ENCODE measurements at places on chromosomes 1 and 21.

GRCh38 chr1:181149326-181150125 lies 61.0 kb downstream of the IER5 start:
- DNase-seq, result no peak

DNA sequence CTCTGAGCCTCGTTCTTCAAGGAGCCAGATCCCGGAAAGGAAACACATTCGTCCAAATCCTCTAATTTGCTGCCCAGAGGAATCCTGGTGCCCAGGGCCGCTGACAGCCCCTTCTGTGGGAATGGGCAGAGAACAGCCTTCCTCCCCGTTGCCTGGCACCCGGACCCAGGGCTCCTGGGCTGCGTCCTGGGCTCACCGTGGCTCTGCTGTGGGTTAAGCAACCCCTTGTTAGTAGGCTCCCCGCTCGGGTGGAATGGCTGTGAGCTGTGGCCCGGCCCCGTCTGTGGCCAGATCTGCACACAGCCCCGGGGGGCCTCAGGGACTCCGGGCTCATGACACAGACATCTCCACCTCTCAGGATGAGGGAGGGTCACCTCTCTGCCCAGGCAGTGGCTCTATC lies 122.9 kb upstream of the ARHGEF16 start:
- DNase-seq, result no peak

DNA sequence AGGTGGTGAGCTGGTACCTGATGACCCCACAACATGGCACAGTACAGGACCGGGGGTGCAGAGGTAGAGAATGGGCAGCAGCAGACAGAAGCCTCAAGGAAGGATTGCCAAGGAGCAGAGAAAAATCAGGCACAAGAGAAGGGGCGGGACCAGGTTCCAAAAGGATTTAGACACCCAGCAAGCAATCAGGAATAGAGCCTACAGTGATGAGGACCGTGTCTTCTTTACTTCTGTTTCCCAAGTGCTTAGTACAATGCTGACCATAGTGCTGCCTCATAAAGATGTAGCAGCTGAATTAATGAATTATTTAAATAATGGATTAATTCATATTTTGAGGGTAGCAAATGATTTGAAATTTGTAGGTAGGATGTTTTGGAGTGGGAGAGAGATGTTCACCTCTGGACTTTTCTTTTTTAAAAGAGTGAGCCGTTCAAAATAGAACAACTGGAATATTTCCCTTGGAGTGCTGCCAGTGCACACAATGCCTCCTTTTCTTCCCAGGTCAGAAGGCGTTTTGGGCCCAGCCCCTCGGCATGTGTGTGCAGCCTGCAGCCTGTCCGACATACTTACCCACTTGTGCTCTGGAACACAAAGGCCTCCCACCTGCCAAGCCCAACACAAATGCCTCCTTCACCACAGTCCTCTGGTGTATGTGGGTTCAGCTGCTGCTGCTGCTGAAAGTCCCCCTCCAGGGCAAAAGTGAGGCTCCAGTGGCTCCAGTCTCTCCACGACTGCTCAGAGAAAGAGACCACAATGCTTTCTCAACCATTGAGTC lies 19.6 kb downstream of the KANK4 start:
- DNase-seq, result no peak

- DNase-seq, result no peak
Observed at GRCh38 chr1:83670909-83671565, 327.9 kb downstream of the TTLL7 start.

- no peak for DNase-seq
Observed at GRCh38 chr1:77866296-77866695, 22.1 kb upstream of the NEXN start.

GRCh38 chr1:87833166-87833565 lies 504.5 kb downstream of the LMO4 start:
- no peak for DNase-seq

GRCh38 chr1:197388801-197389200 lies 120.7 kb downstream of the CRB1 start:
- no peak for DNase-seq

- DNase-seq, result no peak
Observed at GRCh38 chr1:69272684-69273083, 295.0 kb upstream of the LRRC7 start.

GRCh38 chr1:221174330-221174993 lies 295.2 kb downstream of the HLX start:
- no peak for DNase-seq

DNA sequence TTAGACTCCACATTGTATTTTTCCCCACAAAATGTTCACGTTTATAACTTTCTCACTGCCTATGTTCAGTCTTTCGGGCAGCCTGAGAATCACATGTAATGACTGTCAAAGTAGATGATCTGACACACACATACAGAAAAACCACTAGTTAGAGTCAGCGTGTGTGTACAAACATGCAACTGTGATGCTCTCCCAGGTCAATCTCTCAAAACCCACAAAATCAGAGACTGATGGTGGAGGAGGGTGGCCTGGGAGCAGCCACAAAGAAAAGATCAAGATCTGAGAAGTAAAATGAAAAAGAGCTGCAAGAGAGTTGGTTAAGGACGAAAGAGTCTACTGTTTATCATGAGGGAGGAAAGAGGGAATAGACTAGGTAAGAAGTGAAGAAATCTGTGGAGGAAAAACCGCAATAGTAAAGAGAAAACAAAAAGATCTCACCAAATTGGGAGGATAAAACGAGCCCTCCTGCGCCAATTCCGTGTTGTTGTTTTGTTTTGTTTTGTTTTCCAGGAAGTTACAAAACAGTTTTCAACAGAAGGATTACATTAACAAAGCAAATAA lies 2.3 kb downstream of the EGLN1 start:
- no peak for DNase-seq

GRCh38 chr1:116686723-116687352 lies 19.3 kb upstream of the IGSF3 start:
- no peak for DNase-seq

DNA sequence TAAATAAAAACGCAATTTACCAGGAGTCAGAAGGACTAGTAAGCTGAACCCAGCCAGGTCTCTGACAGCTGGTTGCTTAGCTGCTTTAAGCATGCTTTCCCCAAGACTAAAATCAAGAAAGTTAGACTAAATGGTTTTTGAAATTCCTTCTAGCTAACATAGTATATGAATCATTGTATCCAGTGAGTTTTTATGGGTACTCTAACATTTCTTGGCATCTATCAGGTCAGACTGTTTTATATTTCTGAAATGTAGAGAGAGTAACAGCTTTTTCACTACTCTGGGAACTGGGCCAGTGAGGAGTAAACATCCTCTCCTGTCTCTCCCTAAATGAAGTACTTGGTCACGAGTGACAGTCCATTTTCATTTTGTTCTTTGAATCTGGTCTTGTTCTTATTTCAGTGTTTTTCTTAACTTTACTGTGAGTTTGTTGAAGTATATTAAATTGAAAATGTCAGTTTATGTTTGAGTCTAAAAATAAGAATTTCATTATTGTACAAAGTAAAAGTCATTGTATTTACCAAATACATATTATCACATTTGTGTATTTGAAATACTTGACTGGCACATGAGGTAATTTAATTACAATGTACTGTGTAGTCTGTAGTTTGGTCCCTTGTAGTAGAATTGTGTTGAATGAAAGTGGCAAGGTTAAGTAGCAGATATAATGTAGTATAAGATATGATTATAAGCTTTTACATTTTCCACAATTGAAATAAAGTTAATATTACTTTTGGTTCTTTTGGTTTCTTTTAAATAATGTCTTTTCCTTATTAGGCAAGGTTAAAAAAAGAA lies 47.6 kb downstream of the PKN2 start:
- DNase-seq, result no peak

- DNase-seq, result no peak
Observed at GRCh38 chr1:177937931-177938330, 31.9 kb downstream of the SEC16B start.

- DNase-seq, result no peak
Observed at GRCh38 chr1:206834711-206835110, 30.7 kb upstream of the IL20 start.

- DNase-seq, result no peak
Observed at GRCh38 chr1:198019126-198019525, 102.0 kb downstream of the LHX9 start.

GRCh38 chr1:160993544-160994193 lies 27.3 kb downstream of the F11R start:
- no peak for DNase-seq

DNA sequence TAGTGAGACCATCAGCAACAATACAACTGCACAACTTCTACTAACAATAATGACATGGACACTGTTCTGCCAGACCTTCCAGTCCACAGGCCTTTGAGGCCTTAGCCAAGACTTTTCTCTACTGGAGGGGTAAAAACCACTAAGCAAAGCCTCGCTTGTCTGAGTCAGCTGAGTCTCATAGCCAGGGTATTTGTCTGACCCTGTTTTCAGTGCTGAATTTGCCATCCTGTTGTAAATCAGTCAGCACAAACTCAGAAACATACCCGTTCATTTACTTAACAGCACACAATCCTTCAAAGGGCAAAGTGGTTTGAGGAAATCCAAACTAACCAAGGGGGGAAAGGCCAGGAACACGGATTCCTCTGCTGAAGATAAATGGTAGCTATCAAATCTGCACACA lies 537.8 kb downstream of the SMYD3 start:
- DNase-seq, result no peak

GRCh38 chr21:27741736-27742135 lies 774.8 kb upstream of the ADAMTS5 start:
- DNase-seq, result no peak

DNA sequence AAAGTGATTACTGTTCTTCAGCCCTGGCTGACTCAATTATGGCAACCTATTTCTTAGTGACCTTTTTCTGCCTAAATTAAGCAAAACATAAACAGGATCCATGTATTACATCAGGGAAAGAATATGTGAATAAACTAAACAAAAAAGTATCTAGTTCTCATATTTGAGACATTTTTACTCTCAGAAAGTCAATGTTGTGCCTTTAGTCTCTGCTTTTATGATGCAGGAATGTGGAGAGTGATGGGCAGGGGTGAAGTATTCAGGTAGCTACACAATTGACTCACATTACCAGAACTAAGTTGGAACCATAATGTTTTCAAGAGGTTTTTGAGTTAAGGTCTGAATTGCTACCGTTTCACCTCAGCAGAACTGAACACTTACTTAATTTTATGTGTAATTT lies 462.7 kb upstream of the CXADR start:
- no peak for DNase-seq

- DNase-seq, result no peak
Observed at GRCh38 chr1:208272311-208272710, 28.1 kb upstream of the PLXNA2 start.

DNA sequence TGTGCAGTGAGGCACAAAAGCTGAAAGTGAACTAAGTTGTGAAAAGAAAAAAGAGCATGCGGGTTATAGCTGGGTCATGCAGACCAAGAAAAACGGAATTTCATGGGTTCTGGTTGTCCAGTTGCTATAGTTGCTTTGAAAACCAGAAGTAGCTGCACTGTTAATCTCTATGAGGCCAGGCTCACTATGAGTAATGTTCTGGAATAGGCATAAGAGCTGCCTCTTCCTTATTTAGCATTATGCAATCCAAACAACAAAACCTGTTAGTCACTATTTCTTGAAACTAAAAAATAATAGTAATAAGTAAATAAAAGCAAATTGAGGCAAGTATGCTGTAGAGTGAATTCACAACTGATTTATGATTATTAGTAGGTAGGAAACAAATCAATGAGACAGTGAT lies 1383.7 kb downstream of the MRPL39 start:
- no peak for DNase-seq

- no peak for DNase-seq
Observed at GRCh38 chr1:45617618-45618017, 6.2 kb downstream of the CCDC17 start.

DNA sequence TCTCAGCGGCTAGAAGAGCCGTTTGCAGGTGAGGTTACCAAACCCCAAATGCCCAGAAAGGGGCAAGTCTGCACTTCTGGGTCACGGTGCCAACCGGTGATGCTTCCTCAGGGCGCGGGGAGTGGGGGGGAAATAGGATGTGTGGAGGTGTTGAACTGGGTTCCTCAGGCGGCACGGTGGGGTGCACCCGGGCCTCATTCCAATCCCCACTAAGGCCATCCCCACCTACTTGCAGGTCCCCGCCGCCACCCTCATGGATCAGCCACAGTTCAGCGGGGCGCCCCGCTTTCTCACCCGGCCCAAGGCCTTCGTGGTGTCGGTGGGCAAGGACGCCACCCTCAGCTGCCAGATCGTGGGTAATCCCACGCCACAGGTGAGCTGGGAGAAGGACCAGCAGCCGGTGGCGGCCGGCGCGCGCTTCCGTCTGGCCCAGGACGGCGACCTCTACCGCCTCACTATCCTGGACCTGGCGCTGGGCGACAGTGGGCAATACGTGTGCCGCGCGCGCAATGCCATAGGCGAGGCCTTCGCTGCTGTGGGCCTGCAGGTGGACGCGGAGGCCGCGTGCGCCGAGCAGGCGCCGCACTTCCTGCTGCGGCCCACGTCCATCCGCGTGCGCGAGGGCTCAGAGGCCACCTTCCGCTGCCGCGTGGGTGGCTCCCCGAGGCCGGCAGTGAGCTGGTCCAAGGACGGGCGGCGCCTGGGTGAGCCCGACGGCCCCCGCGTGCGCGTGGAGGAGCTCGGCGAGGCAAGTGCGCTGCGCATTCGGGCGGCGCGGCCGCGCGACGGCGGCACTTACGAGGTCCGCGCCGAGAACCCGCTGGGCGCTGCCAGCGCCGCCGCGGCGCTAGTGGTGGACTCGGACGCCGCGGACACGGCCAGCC lies 3.9 kb downstream of the OBSCN start:
- no peak for DNase-seq

DNA sequence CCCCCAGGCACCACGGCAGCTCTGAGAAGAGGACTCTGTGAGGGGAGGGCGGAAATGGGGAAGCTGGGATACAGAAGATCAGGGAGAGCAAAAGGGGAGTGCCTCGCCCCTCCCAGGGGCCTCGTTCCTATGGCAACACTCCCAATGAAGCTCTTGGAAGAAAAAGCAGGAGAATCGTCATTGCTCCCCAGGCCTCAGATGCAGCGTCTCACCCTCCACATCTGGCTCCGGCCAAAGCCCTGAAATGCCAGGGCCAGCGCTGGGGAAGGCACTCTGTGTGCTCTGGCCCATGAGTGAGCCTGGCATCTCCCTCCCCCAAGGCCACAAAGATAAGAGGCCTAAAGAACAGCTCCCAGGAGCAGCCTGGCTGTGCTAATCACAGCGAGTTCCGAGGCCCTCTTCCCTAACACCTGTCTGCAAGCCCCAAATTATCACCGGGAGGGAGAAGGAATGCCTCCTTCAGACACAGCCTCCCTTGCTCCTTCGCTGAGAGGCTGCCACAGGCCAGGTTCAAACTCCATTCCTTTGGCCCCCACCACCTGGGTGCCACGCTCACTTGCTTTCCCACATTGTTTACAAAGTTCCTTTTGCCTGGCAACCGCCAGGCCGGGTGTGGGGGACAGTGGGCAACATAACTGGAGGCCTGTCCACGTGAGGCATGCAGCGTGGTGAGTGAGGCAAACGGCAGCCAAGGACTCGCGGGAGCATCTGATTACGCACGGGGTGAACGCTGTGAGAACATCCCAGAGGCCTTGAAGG lies 27.8 kb downstream of the ECE1 start:
- DNase-seq, result peak; percentile 17

DNA sequence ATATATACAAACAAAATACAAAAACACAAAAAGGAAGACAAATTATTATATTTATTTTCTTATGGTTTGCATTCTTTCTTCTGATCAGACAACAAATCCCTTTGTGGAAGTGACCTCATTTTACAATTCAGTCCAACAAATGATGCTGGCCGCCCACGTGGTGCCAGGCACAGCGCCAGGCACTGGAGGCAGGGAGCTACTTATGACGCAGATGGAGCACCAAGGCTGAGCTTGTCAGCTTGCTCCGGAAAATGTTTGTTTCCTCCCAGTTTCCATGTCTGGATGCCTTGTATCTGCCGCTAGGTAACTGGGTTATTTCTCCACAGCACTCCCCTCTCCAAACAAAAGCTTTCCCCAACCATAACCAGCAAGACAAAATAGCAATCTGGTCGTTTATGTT lies 30.7 kb upstream of the CD34 start:
- no peak for DNase-seq

GRCh38 chr1:168803806-168804510 lies 75.0 kb upstream of the DPT start:
- no peak for DNase-seq

Measured in GOT3 (cell line).